Pulmonary artery endothelial cell (primary cell): ENCODE measurements at places on chromosomes 4 and X. TPM values are rescaled to one million over a fixed set of nuclear protein-coding genes. Genes with fewer than 3 reads are reported as not detected.

GRCh38 chr4:113083346-113083745, 33.9 kb downstream of the ANK2 start:
- no peak for DNase-seq

GRCh38 chr4:4344915-4345527, 41.9 kb upstream of the NSG1 start:
- DNase-seq: no peak

DNA sequence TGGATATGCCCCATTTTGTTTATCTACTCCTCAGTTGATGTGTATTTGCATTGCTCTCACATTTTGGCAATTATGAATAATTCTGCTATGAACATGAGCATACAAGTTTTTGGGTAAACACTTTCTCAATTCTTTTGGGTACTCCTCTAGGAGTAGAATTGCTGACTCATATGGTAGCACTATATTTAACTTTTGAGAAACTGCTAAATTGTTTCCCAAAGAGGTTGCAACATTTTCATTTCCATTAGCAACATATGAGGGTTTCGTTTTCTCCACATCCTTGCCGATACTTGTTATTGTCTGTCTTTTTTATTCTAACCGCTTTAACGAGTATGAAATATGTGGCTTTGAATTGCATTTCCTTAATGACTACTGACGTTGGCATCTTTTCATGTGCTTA, 185.4 kb downstream of the TSPAN5 start:
- no peak for DNase-seq

DNA sequence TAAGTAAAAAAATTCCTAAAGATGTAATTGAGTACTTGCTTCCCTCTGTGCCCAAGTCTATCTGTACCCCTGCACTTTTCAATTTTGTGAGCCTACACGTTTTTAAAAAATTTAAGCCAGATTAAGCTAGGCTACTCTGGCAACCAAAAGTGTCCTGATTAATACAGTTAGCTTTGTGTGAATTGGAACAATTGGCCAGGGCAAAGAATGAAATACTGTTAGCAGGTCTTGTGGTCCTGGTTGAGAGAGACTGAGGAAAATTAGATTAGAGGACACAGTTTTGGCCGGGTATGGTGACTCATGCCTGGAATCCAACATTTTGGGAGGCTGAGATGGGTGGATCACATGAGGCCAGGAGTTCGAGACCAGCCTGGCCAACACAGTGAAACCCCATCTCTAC, 293.3 kb downstream of the RAPGEF2 start:
- no peak for DNase-seq

DNA sequence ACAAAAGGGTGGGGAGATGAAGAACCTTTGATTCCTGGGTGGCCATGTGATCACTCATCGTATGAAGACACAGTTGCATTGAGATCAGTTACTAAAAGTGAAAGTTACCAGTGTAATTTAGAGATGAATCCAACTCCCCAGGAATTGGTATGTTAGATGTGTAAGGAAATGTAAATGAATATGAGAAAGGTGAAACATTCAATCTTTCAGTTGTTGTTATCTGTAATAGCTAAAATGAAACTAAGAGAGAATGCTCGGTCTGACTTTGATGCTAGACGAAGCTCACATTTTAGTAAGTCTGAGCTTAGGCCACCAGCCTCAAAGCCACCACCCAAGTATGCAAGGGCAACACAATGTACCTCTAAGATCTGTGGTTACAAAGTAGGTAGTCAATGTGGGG, 194.3 kb upstream of the POF1B start:
- no peak for DNase-seq

DNA sequence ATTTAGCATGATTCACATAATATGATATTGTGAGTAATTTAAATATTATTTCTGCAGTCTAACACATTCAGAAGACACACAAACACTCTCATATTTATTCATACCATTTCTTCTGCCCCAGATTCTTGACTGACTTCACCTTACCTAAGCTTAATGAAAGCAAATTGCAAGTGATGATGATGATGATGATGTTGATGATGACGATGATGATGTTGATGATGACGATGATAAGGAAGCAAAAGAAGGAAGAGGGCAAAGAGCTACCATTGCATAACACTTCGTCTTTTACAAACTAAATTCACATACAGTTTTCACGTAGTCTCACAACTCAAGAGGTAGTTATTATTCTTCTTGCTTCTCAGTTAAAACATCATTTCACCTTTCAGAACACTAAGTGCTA, 404.7 kb downstream of the NAF1 start:
- no peak for DNase-seq

GRCh38 chr4:123444290-123444731, 47.7 kb downstream of the SPRY1 start:
- peak; percentile 60 for DNase-seq

- no peak for DNase-seq
These were observed 86.8 kb upstream of the TSPAN7 start for GRCh38 chrX:38474543-38474942.

DNA sequence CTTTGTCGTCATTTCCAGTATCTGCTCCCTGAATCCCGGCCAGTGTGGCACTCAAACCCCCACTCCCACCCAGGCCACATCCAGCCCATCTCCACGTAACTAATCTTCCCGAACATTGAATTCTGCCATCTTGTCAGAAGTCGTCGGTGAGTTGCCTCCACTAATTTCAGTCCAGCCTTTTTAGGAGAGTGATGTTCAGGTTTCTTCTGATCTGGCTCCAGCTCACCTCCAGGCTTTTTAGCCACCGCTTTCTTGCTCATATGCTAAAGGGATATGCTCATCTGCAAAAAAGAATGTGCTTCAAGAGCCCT, 1.3 kb downstream of the TMEM165 start:
- DNase-seq: no peak

- no peak for DNase-seq
These were observed 87.7 kb upstream of the EFHC2 start for GRCh38 chrX:44431194-44431593.

DNA sequence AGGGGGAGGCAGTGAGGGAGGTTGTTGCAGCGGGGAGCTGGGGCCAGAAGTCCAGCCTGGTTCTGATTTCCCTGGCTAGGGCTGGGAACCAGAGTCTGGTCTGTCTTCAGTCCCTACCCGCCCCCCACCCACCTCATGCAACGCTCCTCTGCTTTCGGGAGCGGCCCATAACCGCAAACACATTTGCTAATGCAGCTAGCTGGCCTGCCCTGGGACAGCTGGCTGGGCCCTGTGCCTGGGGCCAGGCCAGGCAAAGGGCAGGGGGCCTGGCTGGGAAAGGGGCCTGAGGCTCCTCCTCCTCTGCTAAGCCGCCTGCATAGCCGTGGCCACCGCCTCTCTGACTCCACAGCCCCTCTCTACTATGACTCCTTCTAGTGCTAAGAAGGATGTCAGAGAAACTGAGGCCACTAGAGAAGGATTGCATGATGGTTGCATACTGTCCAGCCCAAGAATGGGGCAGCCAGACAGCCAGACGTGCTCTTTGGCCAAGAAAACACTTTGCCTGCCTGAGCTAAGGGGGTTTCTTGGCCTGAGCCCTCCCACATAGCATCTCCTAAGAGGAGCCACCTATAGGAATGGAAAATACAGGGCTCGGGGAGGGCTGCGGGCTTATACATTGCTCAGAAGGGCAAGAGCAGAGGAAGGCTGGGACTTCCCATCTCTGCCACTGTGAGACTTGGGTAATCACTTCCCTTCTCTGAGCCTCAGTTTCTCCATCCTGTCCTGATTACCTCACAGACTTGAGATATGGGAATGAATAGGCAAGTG, 76.9 kb downstream of the PJA1 start:
- DNase-seq: no peak

DNA sequence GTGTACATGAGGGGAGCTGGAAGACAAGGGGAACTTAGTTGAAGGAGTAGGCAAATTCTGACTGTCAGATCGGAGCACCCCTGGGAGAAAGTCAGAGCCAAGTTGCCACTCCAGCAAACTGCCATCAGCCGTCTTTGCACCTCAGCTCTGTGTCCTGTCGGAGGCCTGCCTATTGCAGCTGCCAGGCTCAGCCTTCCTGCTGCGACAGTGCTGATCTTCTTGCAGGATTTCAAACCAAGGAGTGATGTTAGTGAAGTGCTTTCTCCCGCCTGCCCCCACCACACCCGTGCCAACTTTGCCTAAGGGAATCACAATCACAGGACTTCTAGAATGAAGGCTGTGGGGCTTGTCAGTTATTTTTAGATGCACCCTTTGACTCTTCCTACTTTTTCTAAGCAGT, 185.3 kb downstream of the KIT start:
- no peak for DNase-seq

- DNase-seq: no peak
These were observed 93.1 kb upstream of the IL13RA1 start for GRCh38 chrX:118634336-118634735.

DNA sequence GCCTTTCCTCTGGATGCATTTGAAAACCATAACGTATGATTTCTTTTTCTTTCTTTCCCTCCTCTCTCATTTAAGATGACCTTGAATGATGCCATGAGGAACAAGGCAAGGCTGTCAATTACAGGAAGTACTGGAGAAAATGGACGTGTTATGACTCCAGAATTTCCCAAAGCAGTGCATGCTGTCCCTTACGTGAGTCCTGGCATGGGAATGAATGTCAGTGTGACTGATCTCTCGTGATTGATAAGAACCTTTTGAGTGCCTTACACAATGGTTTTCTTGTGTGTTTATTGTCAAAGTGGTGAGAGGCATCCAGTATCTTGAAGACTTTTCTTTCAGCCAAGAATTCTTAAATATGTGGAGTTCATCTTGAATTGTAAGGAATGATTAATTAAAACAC, 142.8 kb downstream of the GRIA2 start:
- no peak for DNase-seq

DNA sequence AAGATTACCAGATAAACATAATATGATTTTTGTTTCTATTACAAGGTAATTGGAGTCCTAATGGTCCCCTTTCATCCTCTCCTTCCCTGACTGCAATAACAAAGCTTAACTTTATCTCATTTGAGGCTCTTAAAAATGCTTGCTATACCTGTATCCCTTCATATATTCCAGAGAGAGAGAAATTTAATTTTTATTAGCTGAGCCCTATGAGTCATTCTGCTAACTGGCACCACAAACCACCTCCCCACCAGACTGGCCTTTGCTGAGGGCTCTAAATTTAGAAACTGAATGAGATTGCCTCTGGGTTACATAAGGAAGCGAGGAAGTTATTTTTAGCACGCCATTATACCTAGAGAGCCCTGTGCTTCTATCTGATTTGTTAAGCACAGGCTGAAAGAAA, 27.4 kb downstream of the CBLL2 start:
- no peak for DNase-seq

GRCh38 chr4:4457803-4458553, 71.1 kb downstream of the NSG1 start:
- DNase-seq: no peak

DNA sequence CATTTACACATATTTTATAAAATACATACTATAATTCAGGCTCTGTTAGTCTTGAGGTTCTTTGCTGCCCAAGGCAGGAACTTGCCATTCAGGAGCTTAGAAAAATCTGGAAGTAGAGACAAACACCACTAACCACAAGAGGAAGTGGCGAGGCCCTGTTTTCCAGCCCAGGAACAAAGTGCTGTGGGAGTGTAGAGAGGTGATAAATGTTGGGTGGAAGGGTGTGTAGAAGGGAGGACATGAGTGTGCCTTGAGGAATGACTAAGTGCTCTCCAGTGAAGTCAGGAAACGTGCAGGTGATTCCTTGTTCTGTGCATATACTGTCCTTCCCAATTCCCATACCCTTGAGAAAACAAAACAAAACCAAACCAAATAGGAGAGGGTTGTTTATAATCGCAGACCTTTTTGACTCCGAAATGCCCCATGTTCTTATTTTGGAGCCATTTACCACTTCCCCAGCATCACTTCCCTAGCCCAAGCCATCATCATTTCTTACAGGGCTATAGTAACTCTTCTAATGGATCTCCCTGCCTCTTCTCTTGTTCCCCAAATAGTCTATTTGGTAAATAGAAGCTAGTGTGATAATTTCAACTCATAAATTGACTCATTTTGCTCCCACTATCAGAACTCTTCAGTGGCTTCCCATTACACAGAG, 83.2 kb downstream of the GPAT3 start:
- DNase-seq: peak; percentile 3

- DNase-seq: no peak
These were observed 3.6 kb upstream of the GPR173 start for GRCh38 chrX:53044995-53045394.

DNA sequence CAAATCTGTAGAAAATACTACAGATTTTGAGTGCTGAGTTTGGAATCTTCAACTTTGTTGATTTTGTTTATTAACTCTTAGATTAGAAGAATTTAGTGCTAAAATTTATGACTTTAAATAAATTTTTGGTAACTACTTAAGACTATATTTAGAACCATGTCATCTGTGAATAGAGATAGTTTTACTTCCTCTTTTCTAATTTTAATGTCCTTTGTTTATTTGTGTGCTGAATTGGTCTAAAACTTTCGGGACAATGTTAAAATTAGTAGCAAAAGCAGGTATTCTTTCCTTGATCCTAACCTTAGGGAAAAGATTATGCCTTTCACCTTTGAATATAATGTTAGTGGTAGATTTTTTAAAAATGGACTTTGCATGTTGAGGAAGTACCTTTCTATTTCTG, 119.7 kb upstream of the CXorf51A start:
- DNase-seq: no peak

The AWAT2 gene
- total RNA-seq: 0.07 and 0.18 TPM in 2 replicates

The P2RY4 gene
- total RNA-seq: not detected in 2 replicates

The EDA gene
- total RNA-seq: 0.92 and 2.5 TPM in 2 replicates

The PRICKLE3 gene
- 4.7 and 6.2 TPM in 2 replicates for total RNA-seq

The CXorf49 gene
- total RNA-seq: not detected in 2 replicates

The RHOXF1 gene
- total RNA-seq: not detected in 2 replicates

The CTBP1 gene
- total RNA-seq: 249 and 279 TPM in 2 replicates

The FABP2 gene
- not detected in 2 replicates for total RNA-seq

The VCX3B gene
- total RNA-seq: not detected in 2 replicates
